ENCODE measurements at places on chromosomes 1 and 21.

DNA sequence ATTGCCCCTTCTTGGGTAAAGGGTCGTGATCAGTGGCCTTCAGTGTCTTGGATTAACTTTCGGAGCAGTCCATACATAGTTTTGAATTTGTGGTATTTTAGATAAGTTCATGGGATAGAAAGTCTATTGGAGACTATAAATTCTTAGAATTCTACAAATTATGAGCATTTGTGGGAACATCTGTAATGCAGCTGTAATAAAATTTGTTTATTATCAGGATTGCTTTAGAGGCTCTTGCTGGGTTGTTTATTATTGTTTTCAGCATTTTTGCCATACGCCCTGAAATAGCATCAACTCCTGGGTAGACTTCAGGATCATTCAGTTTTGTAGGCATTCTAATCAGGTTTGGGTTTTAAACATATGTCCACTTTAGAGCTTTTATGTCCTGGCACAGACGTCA is 16.1 kb downstream of the LAMC1 start:
- no peak for DNase-seq

- no peak for DNase-seq
These were observed 121.1 kb downstream of the NUF2 start for GRCh38 chr1:163442895-163443294.

- no peak for DNase-seq
These were observed 49.4 kb downstream of the H3-3A start for GRCh38 chr1:226111883-226112261.

- no peak for DNase-seq
These were observed 458.5 kb downstream of the NEGR1 start for GRCh38 chr1:71823708-71824305.

GRCh38 chr1:24551290-24551959 is 4.5 kb upstream of the NCMAP start:
- no peak for DNase-seq

DNA sequence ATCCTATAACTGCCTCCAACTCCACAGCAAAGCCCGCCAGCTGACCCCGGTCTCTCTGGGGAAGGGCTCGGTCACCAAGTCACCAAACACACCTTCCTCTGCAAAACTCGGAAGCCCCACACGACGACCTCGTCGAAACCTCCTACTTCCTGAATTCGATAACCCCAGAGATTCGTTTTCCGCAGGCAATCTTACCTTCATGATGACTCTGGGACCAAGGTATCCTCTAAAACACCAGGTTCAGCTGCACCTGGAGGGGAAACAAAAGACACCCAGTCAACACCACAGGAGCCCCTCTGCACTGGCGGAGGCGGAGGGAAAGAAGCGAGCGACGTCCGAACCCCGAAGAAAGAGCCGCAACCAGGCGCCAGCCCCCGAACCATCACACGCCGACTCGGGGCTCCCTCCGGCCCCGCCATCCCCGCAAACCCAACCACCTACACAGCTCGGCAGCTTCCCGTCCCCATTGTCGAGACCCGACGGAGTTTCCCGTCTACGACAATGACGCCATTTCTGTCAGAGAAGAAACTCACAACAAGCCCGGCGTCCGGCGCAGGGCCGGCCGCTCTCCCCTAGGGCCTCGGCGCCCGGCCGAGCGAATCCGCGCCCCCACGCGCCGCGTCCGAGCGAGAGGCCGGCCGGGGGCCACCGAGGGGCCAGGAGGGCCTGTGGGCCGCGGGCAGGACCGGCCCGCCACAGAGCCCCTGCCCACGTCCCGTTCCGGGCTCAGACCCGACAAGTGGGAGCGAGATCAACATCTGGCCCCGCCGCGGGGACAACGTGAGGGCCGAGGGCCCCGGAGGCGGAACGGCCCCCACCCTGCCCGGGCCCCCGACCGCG is 1.0 kb downstream of the ARID4B start:
- DNase-seq = peak; percentile 43
